ENCODE measurements at places on chromosomes 5 and 9.
A peak's percentile ranks its signal among the peaks of the same experiment; 100 is the strongest.

GRCh38 chr5:124210111-124210910 lies 536.1 kb downstream of the ZNF608 start:
- no peak for DNase-seq

- no peak for DNase-seq
Measured at GRCh38 chr9:90365666-90366065, 277.0 kb downstream of the DIRAS2 start.

DNA sequence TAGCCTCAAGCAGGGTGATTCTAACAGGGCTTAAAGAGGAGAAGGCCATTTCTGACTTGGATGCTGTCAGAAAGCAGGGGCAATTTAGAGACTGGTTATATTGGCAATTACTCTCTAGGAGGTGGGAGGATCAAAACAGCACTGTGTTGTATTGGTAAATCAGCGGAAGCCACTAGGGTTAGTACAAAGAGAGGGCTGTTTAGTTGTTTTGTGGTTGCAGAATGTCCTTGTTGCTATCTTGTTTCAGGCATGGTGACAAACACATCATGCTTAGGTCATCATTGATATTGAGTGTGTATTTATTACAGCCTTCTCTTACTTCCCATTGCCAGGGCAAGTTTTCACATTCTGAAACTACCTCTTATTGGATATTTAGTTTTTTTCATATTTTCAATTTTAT lies 165.3 kb downstream of the TAF11L14 start:
- DNase-seq: no peak

GRCh38 chr9:75552941-75553340 lies 337.5 kb upstream of the PCSK5 start:
- DNase-seq: peak; percentile 23

GRCh38 chr5:6000867-6001266 lies 377.5 kb downstream of the MED10 start:
- DNase-seq: no peak

GRCh38 chr5:57456531-57457135 lies 26.0 kb downstream of the ACTBL2 start:
- no peak for DNase-seq

- DNase-seq: no peak
Measured at GRCh38 chr9:86721226-86721781, 226.0 kb downstream of the GAS1 start.

DNA sequence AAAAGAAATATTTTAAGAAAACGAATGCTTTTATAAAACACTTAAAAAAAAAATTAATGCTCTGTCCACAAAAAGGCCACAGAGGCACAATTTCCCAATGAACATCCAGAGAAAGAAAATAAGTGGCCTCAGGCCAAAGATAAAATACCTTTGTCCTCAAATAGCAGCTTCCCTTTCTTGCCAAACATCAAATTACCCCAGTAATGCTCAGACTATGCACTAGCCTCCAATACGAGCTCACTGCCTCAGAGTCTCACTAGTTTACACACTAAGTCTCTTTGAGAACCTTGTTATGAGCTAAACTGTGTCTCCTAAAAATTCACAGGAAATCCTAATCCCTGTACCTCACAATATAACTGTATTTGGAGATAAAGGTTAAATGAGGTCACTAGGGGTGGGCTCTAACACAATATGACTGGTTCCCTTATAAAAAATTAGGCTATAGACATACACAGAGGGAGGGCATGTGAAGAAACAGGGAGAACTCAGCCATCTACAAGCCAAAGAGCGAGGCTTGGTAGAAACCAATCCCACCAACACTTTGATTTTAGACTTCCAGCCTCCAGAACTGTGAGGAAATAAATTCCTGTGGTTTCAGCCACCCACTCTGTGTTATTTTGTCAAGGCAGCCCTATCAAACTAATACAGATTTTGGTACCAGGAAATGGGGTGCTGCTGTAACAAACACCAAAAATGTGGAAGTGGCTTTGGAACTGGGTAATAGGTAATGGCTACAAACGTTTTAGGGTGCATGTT lies 4.4 kb downstream of the MPDZ start:
- peak; percentile 21 for DNase-seq

DNA sequence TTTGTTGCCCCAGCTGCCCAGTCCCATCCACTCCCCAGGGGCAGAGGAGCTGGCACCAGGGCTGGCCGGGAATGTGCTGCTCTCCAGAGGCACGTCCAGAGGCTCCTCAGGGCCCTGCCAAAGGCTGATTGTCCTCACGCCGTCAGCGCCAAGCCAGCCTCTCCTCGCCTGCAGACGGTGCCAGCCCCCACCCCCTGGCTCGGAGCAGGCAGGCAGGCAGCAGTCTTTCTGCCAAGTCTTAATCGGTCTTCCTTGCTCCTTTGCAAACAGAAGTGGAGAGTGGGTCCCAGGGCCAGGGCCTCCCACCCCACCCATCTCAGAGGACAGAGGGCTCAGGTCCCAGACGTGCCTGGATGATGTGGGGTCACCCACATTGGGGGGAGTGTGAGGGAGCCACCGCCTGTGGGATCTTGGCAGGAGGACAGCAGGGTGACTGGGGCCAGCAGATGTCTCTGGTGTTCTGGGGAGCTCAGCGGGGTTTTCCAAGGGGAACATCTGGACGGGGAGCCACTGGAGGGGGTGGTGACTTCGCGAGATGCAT lies 36.3 kb downstream of the FAM163B start:
- no peak for DNase-seq

GRCh38 chr5:149838881-149839739 lies 105.5 kb downstream of the PDE6A start:
- peak; percentile 28 for DNase-seq

DNA sequence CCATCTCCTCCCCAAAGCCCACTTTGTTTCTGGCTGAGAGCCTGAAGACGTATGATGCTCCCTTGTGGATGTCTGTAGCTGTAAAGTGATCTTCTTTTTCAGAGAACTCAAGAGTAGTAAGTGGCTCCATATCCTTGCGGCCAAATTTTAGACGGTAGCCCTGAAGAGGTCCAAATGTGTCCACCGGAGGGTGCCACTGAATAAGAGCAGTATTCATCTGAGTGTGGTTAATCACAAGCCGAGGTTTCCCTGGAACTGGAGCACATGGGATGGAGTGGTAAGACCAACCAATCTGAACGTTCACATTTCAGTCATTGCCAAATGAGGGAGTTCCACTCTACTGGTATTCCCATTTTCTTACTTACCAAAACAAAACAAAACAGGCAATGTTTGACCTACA lies 686.5 kb upstream of the DMAC1 start:
- peak; percentile 13 for DNase-seq

- peak; percentile 54 for DNase-seq
Measured at GRCh38 chr5:160133071-160133917, 14.0 kb upstream of the PWWP2A start.

- no peak for DNase-seq
Measured at GRCh38 chr5:137167187-137167586, 331.9 kb downstream of the SPOCK1 start.

DNA sequence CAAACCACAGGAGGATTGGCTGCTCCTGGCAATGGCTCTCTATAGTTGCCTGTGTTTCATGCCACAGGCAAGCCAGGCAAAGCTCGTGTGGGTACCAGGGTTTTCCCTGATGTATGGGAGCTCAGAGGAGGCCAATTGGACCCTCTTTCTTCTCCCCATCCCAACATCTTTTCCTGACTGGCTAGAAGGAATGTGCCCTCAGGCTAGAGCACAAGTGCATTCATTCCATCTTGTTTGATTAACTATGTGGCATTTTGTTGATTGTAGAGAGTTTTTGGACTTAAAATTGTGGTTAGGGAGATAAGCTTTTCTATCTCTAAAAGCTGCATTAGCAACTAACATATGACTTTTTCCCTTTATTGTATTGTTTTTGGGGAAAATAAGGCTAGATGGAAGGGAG lies 561.3 kb downstream of the PSAT1 start:
- DNase-seq: no peak

DNA sequence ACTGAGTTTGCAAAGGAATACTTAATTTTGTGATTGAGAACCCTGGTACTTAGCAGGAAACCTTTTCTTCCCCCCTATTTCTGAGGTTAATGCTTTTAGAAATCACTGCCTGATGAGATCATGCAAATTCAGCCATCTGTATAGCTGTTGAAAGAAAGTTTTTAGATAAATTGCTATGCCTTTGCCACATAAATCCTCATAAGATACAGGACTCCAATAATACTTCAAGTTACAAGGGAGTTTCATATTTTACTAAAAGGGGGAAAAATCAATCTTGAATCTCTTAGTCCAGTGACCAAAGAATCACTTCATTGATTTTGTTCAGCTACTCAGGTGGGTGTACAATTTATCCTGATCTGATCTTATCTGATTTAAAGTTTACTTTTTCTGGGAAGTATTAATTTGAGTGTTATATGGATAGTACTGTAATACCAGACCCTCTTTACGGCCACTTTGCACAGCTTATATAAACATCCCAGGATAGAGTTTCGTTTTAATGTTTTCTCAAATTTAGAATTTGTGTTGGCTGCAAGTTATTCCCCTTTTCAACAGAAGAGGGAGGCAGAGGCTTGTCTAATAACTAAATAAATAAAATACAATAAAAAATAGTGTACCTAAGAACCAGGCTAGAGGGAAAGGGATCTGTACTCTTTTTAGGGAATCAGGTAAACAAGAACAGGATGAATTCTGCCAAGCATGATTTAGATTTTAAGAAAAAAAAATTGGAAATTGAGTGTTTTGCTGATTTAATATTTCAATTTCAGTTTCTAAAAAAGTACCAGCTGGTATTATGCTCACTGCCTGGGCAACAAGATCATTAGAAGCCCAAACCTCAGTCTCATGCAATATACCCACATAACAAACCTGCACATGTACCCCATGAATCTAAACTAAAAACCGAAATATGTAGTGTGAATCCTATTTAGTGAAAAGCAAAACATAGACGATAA lies 69.1 kb downstream of the PSAT1 start:
- no peak for DNase-seq

GRCh38 chr9:84137968-84138367 lies 157.4 kb downstream of the RMI1 start:
- DNase-seq: no peak

DNA sequence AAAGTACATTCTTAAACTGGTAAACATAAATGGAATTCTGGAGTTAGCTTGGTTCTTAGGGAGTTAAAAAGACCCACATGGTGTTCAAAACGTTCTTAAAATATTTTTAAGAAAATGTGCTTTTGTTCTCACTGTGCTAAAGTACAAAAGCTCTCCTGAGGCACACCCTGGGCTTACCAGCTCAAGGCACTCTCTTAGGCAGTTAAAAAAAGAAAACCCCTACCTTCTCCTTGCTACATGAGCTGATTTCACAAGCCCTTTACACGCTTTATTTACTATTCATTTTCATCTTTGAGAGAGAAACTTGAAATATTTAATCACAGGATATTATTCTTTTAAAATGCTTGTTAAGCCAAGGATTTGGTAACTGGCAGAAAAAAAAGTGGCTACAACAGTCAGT lies 723.3 kb upstream of the GRAMD2B start:
- DNase-seq: no peak

- no peak for DNase-seq
Measured at GRCh38 chr9:113484258-113484730, 20.8 kb downstream of the RGS3 start.

DNA sequence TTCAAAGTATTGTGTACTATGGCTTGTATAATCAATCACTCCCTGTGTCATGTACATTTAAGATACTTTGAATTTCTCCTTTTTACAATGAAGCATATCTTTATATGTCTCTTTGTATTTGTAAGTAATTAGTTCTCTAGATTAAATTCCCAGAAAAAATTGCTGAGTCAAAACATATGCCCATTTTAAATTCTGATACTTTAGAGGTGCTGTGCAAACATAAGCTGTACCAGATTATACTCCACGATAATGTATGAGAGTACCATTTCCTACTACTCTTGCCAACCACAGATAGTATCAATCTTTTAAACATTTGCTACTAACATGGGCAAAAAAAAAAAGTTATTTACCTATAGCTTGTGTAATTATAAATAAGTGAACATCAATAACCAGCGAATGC lies 18.3 kb downstream of the DCAF10 start:
- DNase-seq: no peak

DNA sequence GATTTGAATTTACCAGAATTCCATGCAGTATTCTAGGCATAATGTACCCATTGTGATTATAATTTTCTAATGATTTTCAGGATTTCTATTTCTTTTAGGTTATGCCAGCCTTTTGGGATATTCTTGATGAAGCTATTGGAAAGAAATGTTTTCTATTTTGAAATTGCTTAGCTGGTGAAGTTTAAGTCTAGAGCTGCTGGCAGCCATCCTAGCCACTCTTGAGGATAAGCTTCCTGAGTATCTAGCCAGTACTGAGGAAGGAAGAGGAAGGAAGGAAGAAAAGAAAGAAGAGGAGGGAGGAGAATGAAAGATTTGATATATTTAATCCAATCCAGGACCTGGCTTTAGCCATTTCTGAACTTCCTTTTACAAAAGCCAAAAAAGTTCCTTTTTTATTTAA lies 142.1 kb upstream of the DAB2 start:
- no peak for DNase-seq

GRCh38 chr9:71769175-71770161 lies 1.2 kb upstream of the CEMIP2 start:
- DNase-seq: no peak

GRCh38 chr5:124755565-124755964 lies 9.1 kb upstream of the ZNF608 start:
- DNase-seq: no peak

DNA sequence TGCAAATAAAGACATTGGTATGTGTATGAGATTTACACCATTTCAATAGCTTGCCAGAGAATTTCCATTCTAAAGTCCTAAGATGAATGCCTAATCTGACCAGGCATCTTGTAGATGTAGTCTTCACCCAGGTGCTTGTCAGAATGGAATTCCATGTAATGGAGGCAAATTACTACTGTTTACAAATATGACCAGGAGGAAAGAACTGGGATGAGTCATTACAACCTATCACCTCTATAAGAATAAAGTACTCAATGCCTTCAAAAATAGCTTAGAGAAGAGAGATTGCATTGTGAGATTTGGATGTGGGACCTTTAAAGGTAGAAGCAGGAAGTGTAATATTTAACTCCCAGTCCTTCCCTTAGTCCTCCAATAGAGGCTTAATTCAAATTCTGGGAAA lies 507.0 kb upstream of the PTGER4 start:
- no peak for DNase-seq

DNA sequence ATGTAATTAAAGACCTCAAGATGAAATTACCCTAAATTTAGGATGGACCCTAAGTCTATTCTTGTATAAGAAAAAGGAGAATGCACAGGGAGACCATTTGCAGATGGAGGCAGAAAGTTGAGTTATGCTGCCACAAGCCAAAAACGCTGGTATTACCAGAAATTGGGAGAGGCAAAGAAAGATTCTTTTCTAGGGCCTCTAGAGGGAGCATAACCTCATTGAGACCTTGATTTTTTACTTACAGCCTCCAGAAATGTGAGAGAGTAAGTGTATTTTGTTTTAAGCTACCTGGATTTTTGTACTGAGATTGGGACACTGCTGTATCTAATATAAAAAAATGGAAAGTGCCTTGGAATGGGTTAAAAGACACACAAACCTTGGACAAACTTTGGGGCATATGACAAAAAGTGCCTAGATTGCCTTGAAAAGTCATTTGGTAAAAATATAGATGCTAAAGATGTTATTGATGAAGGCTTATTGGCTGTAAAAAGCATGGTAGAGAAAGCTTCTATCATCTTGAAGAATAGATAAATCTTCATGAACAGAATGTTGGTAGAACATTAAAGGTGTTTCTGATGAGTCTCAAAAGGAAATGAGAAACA lies 174.7 kb upstream of the PRDM9 start:
- DNase-seq: no peak

All from stromal cell of bone marrow (primary cell).